ENCODE measurements at places on chromosomes 2 and 18.

- no peak for DNase-seq
These were observed 32.1 kb upstream of the MFSD6 start for GRCh38 chr2:190376083-190376482.

- DNase-seq, result no peak
These were observed 8.9 kb downstream of the IL1B start for GRCh38 chr2:112827604-112828185.

- DNase-seq, result no peak
These were observed 95.9 kb downstream of the GFPT1 start for GRCh38 chr2:69291004-69291650.

- DNase-seq, result no peak
These were observed 323.4 kb upstream of the UBE2E3 start for GRCh38 chr2:180657054-180657453.

DNA sequence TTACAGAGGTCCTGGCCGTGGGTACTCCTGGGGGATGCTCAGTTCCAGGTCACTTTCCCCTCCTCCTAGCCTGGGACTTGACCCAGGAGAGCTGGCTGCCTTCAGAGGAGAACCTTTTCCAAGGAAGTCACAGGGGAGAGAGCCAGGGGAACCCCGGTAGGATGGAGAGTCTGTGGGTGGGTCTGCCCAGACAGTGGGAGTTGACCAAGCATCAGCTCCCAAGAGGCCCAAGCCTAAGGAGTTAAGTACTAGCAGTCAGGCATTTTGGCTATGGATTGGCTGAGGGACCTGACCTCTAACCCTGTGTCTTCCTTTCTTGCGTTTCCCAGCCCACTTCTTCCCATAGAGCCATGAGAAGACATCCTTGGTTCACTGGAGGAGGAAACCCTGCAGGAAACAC, 48.8 kb upstream of the PLB1 start:
- DNase-seq, result no peak

- DNase-seq, result no peak
These were observed 210.6 kb downstream of the IRS1 start for GRCh38 chr2:226589043-226589442.

GRCh38 chr2:238929242-238930081, 81.6 kb downstream of the TWIST2 start:
- DNase-seq, result no peak

DNA sequence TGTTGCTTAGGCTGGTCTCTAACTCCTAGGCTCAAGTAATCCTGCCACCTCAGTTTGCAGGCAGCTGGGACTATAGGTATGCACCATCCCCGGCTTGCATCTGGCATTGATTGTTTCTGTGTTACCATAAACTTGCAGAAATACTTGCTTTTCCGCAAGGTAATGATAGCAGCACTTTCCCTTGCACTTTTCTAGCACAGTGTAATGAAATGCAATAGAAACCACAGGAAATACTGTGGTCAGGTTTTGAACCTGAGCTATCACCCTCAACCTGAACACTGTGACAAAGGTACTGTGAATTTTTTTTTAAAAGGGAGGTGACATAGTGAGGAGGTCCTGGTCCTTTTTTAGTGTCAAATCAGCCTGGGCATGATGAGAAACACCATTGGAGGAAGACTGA, 38.3 kb downstream of the DHRS9 start:
- peak; percentile 2 for DNase-seq

DNA sequence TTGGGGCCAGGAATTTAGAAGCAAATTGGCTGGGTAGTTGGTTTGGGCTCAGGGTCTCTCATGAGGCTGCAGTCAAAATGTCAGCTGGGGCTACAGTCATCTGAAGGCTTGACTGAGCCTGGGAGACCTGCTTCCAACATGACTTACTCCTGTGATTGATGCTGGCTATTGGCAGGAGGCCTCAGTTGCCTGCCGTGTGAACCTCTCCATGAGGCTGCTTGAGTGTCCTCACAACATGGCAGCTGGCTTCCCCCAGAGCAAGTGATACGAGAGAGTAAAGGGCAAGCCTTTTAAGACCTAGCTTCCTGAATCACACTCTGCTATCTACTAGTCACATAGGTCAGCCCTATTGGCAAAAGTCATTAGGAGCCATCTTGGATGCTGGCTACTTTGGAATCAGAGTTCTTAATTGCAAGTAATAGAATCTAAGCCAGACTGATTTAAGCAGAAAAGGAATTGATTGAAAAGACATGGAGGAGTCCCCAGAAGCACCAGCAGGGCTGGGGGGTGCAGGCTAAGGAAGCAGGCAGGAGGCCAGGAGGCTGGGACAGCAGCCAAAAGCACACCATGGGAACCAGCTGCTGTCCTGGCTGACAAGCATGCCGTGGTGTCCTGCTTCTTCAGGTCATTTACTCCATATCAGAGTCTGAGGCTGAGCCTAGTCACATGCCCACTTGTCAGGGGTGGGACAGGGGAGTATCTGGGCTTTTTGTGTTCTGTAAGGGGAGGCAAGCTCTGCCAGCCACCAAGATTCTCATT, 7.8 kb upstream of the GIGYF2 start:
- no peak for DNase-seq

- DNase-seq, result no peak
These were observed 106.5 kb upstream of the KCTD1 start for GRCh38 chr18:26654616-26655524.

DNA sequence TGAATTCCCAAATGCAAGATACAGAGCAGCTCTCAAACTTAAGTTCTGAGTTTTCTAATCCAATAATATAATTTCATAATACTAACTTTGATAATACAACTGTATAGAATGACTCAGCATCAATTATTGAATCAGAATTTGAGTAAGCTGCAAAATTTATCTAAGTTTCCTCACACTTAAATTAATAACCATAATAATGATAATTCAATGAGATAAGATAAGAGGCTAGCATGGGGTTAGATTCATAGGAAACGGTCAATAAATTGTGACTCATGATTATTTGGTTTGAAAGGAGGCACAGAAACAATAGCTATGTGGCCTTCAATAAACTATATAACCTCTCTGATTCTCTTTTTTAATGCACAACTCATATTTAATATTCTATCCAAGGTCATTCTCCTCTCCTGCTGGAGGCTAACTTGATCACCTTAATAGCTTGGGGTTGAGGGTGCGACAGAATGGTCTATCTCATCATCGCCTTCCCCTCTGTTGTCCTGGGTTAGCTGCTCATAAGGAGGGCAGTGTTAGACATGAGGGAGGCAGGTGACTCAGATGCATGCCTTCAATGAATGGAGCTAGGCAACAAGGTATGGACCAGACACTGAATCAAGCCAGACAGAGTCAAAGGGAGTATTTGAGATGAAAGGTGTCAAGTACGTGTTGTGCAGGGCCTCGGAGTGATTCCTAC, 36.2 kb upstream of the BMP10 start:
- DNase-seq, result no peak

GRCh38 chr2:27771202-27771547, 344 bp upstream of the MRPL33 start:
- DNase-seq, result no peak

- no peak for DNase-seq
These were observed 81.9 kb downstream of the TCF4 start for GRCh38 chr18:55506074-55506473.

GRCh38 chr2:111022633-111023032, 98.1 kb upstream of the BCL2L11 start:
- no peak for DNase-seq

DNA sequence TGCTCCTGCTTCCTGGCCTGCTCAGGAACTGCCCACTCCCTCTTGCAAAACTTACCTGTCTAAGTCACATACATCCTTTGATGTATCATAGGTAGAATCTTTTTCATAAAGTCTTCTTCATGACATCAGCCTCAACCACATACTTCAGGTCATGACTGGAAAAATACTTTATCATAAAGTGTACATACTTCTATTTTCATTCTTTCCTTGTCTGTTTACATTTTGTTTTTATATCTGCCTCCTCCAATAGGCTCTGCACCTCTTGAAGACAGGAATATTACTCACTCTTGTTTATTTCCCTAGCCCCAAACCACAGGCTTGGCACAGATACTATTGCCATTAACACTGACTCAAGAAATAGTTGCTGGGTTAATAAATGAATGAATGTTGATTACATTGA, 43.6 kb upstream of the ZNF804A start:
- no peak for DNase-seq

DNA sequence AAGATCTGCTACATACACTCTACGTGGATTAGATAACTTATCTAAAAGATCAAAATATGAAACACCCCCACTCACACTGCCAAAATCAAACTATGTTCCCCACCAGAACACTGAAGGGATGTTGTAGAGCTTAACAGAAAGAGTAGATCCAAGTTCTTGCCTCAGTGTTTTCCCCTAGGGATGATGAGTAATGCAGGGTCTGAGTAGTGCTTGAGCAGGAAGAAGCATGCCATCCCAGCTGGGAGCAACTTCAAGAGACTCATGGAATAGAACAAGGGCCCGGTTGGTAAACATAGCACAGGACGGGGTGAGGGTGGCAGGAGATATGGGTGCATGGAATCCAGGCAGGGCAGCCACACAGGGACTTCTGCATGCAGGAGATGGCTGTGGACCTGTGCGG, 74.3 kb downstream of the SNTG2 start:
- DNase-seq, result no peak

GRCh38 chr18:3540805-3541548, 91.0 kb downstream of the TGIF1 start:
- DNase-seq, result no peak

- no peak for DNase-seq
These were observed 61.4 kb downstream of the KCTD18 start for GRCh38 chr2:200448455-200448854.

DNA sequence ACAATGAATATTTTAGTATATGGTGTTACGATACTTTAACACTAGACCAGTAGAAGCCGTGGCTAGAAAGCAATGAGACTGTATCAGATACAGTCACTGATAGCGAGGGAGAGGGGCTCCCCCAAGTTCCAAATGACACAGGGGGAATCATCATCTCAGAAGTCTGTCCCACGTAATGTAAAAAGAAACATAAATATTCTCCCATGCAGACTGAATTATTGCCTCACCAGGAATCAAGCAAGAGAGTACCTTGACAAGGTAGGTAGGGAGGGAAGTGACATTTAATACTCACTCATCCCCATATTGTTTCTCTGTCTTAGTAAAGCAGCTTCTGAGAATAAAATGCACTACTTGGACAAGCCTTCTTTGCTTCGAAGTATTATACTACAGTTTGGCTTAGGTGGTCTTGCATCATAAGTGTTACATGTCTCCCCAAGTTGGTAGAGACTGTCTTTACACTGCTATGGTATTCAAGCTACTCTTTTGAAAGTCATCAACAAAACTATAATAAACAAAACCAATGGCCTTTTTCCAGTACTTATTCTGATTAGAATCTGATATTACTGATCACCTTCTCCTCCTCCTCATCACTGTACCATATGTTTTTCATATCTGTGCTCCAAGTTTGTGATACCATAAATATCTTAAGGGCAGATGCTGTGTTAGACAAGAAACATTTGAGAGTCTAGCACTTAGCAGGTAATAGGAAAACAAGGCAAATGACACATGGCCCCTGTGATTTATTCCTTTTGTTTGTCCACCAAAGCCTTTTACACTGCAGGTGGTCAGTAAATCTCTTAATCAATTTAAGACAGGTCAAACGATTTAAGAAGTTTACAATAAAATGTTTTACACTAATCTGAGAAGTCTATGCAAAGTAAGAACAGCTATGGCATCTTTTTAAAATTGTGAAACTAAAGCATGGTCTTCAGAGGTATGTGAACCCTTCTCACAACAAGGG, 2.7 kb downstream of the LAPTM4A start:
- no peak for DNase-seq

GRCh38 chr2:127735537-127736399, 34.5 kb downstream of the SFT2D3 start:
- no peak for DNase-seq

DNA sequence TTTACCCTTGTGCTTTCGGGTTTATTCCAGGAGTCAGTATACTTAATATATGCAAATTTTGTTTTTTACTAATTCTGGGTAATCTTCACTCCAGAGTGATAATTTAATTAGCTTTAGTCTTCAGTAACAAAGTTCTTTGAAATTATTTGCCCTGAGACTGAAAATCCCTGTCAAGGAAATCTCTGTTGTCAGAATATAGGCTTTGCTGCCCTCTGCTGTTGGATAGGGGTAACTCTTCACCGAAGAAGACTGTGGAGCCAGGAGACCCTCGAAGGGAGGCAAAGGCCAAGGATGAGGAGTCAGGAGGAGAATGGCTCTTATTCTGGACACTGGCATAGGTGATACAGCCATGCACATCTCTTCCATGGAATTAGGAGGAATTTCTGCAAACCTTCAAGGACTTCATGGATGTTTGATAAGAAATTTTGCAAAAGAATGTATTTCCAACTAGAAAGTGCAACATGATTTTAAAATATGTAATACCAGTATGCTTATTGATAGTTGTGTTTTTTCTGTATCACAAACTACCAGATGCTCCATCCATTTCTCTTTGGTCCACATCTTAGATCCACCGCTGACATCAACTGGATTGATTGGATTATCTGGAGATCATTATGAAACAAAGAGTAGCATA, 182.3 kb downstream of the RDH14 start:
- DNase-seq, result no peak

- no peak for DNase-seq
These were observed 3.6 kb downstream of the DYNC2LI1 start for GRCh38 chr2:43777306-43777926.

DNA sequence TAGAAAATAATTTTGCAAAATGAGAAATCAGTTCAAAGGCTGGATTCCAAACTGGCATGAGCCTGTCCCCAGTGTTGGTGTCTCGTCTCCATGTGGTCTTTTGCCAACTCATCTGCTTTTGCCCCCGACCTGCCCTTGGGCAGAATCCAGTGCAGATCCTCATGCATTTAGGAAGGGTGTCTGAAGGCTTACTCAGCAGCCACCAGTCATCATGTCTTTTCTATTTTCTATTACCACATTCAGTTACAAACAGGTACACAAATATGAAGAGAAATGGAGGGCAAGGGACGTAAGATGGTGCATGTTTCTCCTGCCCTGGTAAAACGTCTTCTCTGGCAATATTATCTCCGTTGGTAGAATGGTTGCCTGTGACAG, 43.5 kb downstream of the E2F6 start:
- DNase-seq, result no peak

- no peak for DNase-seq
These were observed 328.5 kb upstream of the DSEL start for GRCh38 chr18:67845035-67845434.

DNA sequence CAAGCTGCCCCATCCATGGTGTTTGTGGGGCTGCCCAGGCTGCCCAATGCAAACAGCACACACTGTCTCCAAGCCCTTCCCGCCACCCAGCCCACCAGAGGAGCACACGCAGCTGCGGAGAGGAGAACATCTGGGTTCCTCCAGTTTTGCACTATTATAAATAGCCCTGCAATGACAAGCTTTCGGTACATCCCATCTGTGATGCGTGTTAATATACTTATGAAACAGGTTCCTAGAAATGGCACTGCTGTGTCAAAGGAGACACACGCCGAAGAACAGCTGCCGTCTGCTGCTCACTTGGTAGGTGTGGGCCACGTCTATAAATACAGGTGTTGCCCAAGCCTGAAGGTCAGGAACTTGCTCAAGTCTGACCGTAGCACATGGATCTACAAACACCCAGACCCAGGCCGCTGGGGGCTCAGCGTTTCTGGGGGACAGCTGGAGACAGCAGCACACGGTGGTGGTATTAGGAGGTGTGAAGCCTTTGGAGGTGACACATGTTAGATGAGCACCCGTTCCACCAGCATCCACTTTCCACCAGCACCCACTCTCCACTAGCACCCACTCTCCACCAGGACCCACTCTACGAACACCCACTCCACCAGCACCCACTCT, 34.3 kb downstream of the PXDN start:
- DNase-seq, result no peak
